Activated CD4-positive, alpha-beta T cell treated with anti-CD3 and anti-CD28 coated beads for 24 hours (primary cell): ENCODE measurements at places on chromosomes 4 and X.

DNA sequence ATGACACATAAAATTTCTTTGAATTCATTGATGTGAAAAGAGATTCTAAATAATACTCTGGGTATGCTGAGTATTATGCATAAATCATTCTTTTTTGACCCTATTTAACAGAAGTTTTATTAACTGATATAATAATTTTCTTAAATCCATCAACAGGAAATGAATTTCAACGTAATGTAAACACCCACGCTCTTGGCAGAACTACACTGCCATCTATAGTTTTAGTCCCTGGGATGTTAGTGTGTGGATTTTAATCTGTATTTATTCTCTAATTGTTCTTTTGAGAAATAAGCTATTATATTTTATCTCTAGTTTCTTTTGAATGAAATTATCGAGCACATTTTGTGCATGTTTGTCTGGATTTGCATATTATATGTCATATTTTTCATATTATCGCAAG, 666.8 kb upstream of the NDST4 start:
- no peak for DNase-seq

GRCh38 chrX:110204986-110205385, 112.9 kb downstream of the AMMECR1 start:
- DNase-seq, result no peak

- no peak for DNase-seq
Observed at GRCh38 chr4:183611210-183611830, 47.7 kb downstream of the RWDD4 start.

GRCh38 chrX:34943235-34943634, 639 bp downstream of the FAM47B start:
- no peak for DNase-seq

GRCh38 chrX:28099166-28099565, 117.9 kb upstream of the DCAF8L1 start:
- DNase-seq, result no peak

DNA sequence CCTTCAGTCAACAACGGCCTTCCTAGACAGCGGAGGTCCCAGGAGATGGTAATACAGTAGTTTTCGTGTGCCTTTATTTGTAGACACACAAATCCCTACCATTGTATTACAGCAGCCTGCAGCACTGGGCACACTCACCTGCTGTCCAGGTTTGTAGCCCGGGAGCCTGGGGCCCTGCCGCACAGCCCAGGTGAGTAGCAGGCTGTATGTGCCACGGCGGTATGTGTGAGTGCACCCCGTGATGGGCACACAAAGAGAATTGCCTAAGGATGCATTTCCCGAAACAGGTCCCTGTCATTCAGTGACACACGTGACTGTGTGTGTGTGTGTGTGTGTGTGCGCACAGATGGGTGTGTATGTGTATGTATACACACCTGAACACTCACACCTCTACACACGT, 8.1 kb upstream of the SLC25A6 start:
- DNase-seq, result no peak

- no peak for DNase-seq
Observed at GRCh38 chr4:20126906-20127305, 124.8 kb upstream of the SLIT2 start.
